Occipital lobe (tissue), 3 donors: ENCODE measurements at places on chromosomes 12 and 14. TPM values are rescaled to one million over a fixed set of nuclear protein-coding genes. Genes with fewer than 3 reads are reported as not detected.

DNA sequence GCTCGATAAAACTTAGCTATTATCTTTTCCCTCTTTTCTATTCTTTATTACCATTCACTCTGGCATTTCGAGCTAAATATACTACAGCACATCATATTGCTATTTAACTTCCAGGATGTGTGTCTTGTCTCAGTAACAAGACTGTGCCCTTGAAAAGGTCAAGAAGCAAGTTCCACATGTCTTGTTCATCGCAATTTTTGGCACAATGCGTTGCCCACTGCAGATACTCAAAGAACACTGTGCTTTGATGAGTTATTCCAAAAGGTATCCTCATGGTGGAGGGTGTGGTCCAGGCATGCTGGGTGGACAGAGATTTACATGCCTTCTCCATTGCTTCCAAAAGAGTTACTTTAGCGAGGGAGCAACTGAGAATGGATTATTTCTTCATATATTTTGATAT is 6.6 kb downstream of the E2F7 start:
- no peak for DNase-seq

GRCh38 chr14:66206554-66206953 is 279.6 kb upstream of the CCDC196 start:
- no peak for DNase-seq

- no peak for DNase-seq
Measured at GRCh38 chr12:94126067-94126466, 22.3 kb upstream of the PLXNC1 start.

DNA sequence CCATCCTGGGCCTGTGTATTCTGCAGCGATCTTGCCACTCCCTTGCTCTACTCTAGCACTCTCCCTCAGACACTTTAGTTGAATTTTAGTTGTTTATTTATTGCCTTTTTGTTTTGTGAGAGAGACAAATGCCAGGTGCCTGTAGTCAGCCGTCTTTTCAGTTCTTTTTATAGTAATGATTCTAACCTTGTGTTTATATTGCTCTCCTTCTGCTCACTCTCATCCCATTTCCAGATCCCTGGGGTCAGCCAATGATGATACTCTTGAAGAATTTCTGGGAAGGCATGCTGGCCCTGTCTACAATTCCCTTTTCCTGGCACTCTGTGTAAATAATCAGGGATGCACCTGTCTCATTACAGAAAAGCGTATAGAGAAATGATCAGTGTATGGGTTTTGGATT is 334.1 kb upstream of the MIS18BP1 start:
- no peak for DNase-seq

- no peak for DNase-seq
Measured at GRCh38 chr12:92603741-92604432, 98.9 kb upstream of the PLEKHG7 start.

DNA sequence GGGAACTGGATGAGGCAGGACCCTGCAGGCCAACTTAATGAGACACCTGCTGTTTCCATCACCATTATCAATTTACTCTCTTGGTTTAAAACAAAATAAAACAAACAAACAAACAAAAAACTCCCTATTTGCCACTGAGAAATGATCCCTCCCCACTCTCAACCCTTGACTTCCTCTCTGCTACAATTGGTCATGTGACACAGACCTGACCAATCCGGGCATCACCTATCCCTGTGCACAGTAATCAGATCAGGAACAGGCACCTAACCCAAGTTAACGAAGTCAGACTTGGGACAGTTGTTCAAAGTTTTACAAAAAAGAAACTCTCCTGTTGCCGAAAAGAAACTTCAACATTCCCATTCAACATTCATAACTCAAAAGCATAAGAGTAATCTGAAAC is 58.4 kb downstream of the NELL2 start:
- no peak for DNase-seq

NOVA1 gene
- total RNA-seq = 58.3 TPM
